ENCODE measurements at places on chromosomes 13 and 19. TPM values are rescaled to one million over a fixed set of nuclear protein-coding genes. Genes with fewer than 3 reads are reported as not detected.

DNA sequence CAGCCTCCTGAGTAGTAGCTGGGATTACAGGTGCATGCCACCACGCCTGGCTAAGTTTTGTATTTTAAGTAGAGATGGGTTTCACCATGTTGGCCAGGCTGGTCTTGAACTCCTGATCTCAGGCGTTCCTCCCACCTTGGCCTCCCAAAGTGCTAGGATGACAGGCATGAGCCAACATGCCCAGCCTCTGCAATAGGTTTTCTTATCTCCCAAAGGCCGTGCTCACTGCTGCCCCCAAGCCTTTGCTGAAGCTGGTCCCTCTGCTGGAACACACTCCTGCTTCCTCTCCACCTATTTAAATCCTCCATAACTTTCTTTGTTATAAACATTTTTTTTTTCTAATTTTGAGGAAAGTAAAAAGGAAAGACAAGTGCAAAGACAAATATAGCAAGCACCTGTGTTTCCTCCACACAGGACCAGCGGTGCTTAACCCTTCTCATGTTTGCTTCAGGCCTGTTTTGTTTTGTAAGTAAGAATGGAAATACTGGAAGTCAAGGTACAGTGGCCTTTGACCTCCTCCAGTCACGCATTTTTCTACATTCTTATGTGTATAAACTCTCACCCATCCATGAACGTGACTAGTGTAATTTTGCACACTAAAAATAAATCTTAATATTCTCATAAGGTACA, 14.5 kb upstream of the TNFAIP8L1 start:
- H3K36me3 ChIP-seq: no peaks in the 10 kb centered on the region
- peak; percentile 61 for DNase-seq
- H3K27ac ChIP-seq: no peak overlapping the region
- no peak overlapping the region for H3K4me3 ChIP-seq

GRCh38 chr13:22235285-22235949, 564.5 kb downstream of the FGF9 start:
- H3K4me3 ChIP-seq: no peak overlapping the region
- no peak overlapping the region for H3K27ac ChIP-seq
- no peaks in the 10 kb centered on the region for H3K27me3 ChIP-seq
- no peaks in the 10 kb centered on the region for H3K36me3 ChIP-seq
- peak; percentile 25 for DNase-seq
- H3K4me1 ChIP-seq: peaks cover 26% of the 10 kb centered on the region

DNA sequence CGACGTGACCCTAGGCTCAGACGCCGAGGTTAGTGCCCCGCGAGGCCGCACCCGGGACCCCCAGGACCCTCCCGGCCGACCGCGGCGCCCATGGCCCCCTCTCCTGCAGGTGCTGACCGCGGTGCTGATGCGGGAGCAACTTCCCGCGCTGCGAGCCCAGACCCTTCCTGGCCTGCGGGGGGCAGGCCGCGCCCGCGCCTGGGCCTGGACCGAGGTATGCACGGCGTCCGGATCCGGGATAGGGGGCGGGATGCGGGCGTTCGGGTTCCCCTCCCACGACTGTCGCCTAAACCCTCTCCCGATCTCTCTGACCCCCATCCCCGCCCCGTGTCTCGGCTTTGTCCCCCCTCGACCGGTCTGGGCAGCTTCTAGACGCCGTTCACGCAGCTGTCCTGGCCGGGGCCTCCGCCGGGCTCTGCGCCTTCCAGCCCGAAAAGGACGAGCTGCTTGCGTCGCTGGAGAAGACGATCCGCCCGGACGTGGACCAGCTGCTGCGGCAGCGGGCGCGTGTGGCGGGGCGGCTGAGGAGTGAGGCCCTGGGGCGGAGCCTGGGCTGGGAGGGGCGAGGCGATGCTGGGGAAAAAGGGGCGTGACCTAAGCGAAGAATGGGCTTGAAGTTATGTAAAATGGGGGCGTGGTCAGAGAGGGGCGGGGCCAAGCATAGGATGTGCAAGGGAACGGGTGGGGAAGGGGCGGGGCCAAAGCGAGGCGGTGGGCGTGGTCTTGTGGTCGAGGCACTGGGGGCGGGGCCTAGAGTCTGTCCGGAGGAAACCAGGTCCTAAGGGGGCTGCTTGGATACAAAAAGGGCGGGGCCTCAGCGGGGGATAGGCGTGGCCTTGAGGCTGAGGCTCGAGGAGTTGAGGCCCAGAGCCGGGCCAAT, 16.0 kb upstream of the COLGALT1 start:
- peak; percentile 98 for DNase-seq
- no peaks in the 10 kb centered on the region for H3K4me1 ChIP-seq
- peak overlapping the region; percentile 58 for H3K4me3 ChIP-seq
- H3K36me3 ChIP-seq: no peaks in the 10 kb centered on the region
- peaks cover 23% of the 10 kb centered on the region for H3K27me3 ChIP-seq

DNA sequence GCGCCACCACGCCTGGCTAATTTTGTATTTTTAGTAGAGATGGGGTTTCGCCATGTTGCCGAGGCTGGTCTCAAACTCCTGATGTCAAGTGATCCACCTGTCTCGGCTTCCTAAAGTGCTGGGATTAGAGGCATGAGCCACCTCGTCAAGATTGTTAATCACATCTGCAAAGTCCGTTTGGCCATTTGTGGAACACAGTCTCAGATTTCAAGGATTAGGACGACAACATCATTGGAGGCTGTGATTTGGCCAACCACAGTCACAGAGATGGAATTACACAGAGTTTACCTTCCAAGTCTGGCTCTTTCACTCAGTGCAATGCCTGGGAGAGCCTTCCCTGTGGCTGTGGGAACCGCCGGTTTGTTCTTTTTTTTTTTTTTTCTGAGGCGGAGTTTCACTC, 17.8 kb downstream of the SULT2B1 start:
- peaks cover 10% of the 10 kb centered on the region for H3K4me1 ChIP-seq
- no peak overlapping the region for H3K4me3 ChIP-seq
- DNase-seq: peak; percentile 56
- H3K36me3 ChIP-seq: no peaks in the 10 kb centered on the region
- no peak overlapping the region for H3K27ac ChIP-seq
- peaks cover 22% of the 10 kb centered on the region for H3K27me3 ChIP-seq

The SNRPD2 gene
- 330 TPM for total RNA-seq
